GM23248 (cell line): ENCODE measurements at places on chromosomes 7 and 10. TPM values are rescaled to one million over a fixed set of nuclear protein-coding genes. Genes with fewer than 3 reads are reported as not detected.

- H3K4me1 ChIP-seq = no peaks in the 10 kb centered on the region
- no peaks in the 10 kb centered on the region for H3K36me3 ChIP-seq
- DNase-seq = no peak
- no peak overlapping the region for H3K4me3 ChIP-seq
- H3K27ac ChIP-seq = no peak overlapping the region
These were observed 143.3 kb upstream of the GPR26 start for GRCh38 chr10:123522702-123523312.

- no peak overlapping the region for H3K4me3 ChIP-seq
- H3K36me3 ChIP-seq = peaks cover 92% of the 10 kb centered on the region
- H3K4me1 ChIP-seq = peaks cover 36% of the 10 kb centered on the region
- H3K27ac ChIP-seq = peak overlapping the region; percentile 77
- DNase-seq = peak; percentile 40
These were observed 37.1 kb upstream of the AGBL3 start for GRCh38 chr7:134949171-134949570.

GRCh38 chr10:15684768-15685167 is 35.0 kb downstream of the ITGA8 start:
- H3K27ac ChIP-seq = no peak overlapping the region
- H3K36me3 ChIP-seq = no peaks in the 10 kb centered on the region
- H3K4me3 ChIP-seq = no peak overlapping the region
- DNase-seq = no peak

- no peaks in the 10 kb centered on the region for H3K27me3 ChIP-seq
- peaks cover 7% of the 10 kb centered on the region; the same call in 1 of the 2 replicates for H3K4me1 ChIP-seq
- DNase-seq = no peak
- peaks cover 2% of the 10 kb centered on the region; the same call in 1 of the 2 replicates for H3K36me3 ChIP-seq
These were observed 199.1 kb downstream of the MAD1L1 start for GRCh38 chr7:2033586-2034135.

DNA sequence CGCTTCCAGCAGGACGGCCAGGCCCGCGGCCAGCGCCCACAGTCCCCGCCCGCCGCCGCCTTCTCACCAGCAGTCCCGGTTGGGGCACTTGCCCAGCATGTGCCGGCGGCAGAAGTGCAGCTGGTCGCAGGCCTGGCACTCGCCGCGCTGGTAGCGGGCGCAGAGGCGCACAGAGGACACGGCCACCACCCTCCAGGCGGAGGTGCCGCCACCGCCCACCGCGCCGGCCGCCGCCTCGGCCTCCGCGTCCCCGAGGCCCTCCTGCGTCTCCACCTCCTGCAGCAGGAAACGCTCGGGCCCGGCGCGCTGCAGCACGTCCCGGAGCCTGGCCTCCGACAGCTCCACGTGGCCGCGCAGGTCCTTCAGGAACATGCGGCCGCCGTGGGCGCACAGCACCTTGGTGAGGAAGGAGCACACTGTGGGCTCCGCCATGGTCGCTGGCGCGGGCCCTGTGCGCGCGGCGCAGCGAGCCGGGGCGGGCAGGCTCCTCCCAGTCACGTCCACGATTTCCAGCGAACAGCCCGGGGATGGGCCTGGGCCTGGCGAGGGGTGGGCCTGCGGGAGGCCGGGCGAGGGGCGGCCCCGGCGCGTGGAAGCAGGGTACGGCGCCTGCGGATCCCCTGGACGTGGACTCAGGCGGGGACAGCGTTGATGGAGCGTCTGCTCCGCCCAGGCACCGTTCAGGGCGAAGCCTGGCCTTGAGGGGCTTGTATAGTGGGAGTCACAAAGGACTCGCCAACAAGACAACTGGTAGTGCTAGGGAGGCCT is at the start of gene ZC3HAV1L:
Gene ZC3HAV1L, minus strand, starts transcription at position 457 of the 768 bp plus-strand sequence. Its CDS starts 25 bp downstream, at position 432.
- peak within 1 kb of the TSS; percentile 89 for H3K4me3 ChIP-seq
- no peaks in the 10 kb centered on the region for H3K27me3 ChIP-seq
- H3K36me3 ChIP-seq = peaks cover 24% of the 10 kb centered on the region
- peaks cover 11% of the 10 kb centered on the region; the same call in 1 of the 2 replicates for H3K4me1 ChIP-seq
- DNase-seq = peak; percentile 82
- H3K27ac ChIP-seq = peak within 1 kb of the TSS; percentile 33

The SFTPA2 gene
- not detected in 2 replicates for polyA plus RNA-seq

The GPR158 gene
- polyA plus RNA-seq = 0.06 TPM in 1 of 2 replicates, not detected in the other

The TECPR1 gene
- polyA plus RNA-seq = 8.1 and 8.2 TPM in 2 replicates
